ENCODE measurements at places on chromosomes 2 and 18. TPM values are rescaled to one million over a fixed set of nuclear protein-coding genes. Genes with fewer than 3 reads are reported as not detected.
A peak's percentile ranks its signal among the peaks of the same experiment; 100 is the strongest.

GRCh38 chr18:75818383-75818782 is 390.9 kb upstream of the SMIM21 start:
- no peak for DNase-seq

GRCh38 chr2:70873541-70873940 is 37.9 kb upstream of the CD207 start:
- no peak for DNase-seq

- peak; percentile 77 for DNase-seq
Observed at GRCh38 chr2:238098901-238099713, 1.0 kb upstream of the ESPNL start.

GRCh38 chr2:163646687-163647086 is 89.1 kb downstream of the FIGN start:
- no peak for DNase-seq

DNA sequence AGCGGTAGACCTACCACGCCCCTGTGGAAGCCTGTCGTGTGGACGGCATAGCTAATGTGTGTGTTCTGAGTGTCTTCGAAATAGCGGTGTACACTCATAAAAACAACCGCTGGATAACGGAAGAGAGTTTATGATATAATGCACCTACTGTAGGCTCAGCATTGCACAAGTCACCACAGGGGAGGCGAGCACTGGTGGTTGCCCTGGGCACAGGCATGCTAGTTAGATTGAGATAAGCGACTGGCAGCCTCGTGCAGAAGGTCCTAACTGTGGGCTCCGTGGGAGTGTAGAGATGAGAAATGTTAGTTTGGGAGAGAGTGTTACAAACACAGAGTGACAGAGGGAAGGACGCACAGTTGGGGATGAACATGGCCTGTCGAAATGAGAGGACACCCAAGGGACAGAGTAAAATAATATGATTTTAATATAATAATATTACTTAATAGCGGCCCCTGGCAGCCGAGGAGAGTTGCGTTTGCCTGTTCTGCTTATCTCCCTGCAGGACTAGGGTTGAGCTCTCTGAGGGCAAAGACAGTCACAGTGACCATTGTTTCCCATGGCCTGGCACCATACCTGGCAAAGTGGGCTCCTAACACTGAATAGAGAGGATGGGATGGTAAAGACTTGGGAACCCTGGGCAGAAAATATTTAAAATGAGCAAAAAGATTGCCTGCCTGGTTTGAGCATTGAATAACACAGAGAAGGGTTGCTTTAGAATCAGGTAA is 204.2 kb downstream of the GBX2 start:
- no peak for DNase-seq

DNA sequence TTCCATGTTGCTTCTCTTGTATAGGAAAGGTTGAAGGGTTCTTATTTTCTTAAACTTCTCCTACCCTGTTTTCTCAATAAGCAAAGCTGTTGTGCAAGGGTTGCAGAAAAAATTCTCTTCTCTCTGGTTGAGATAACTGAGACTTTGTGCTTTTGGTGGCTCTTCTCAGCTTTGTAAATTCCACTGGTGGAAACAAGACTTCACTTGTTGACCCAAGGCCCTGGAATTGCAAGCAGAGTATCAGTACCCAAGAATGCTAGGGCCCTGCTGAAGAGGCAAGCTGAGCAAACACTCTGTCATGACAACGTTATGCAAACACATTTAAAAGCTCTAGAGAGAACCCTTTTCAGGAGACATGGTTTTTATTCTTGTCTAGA is 294.7 kb upstream of the EPAS1 start:
- DNase-seq = no peak

- DNase-seq = no peak
Observed at GRCh38 chr2:177641331-177641730, 248.8 kb downstream of the AGPS start.

DNA sequence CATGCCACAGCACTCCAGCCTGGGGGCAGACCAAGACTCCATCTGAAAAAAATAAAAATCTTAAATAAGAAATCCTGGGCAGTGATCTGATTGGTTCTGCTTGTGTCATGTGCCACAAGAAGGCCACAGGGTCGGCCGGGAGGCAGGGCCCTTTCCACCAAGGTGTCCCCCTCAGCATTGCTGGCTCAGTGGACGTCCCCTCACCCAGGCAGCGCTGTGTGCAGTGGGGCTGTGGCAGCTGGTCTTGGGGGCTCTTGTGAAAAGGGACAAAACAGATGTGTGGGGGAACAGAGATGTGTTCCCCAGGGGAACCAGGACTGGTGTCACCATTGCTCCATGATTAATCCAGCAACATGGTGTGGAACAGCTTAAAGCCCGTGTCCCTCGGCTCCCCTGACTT is 60.5 kb downstream of the HS6ST1 start:
- peak; percentile 72 for DNase-seq

- DNase-seq = no peak
Observed at GRCh38 chr2:143704451-143705106, 575.4 kb downstream of the ARHGAP15 start.

DNA sequence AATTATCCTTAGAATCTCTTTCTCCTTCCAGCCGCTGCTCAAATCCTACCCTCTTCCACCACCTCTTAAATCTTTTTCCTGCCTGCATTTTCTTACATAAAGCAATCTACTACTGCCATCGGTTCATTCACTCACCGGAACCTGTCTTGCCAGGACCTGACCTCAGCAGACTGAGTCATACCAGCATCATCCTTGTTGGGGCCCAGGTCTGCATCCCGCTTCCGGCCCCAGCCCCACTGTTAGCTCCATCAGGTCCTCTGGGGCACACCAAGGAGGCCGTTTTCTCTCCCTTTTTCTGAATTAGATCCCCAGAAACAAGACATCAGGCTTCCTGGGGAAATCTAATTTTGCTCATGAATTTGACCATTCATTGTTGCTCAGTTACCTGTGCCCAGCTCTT is 42.7 kb upstream of the TGFA start:
- no peak for DNase-seq

DNA sequence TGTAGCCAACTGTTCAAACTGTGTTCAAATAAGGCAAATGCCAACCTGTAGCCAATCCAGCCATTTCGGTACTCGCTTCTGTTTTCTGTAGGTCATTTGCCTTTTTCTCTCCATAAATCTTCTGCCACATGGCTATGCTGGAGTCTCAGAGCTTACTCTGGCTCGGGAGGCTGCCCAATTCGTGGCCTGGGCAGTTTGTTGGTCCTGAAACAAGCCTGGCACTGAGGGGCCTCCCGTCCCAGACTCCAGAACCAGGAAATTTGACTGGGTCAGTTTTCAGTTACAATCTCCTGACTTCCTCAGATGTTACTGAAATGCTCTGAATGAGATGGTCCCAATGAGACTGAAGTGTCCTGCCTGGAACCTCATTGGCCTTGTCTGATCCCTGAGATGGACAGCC is 120.8 kb upstream of the NPAS2 start:
- DNase-seq = peak; percentile 36

DNA sequence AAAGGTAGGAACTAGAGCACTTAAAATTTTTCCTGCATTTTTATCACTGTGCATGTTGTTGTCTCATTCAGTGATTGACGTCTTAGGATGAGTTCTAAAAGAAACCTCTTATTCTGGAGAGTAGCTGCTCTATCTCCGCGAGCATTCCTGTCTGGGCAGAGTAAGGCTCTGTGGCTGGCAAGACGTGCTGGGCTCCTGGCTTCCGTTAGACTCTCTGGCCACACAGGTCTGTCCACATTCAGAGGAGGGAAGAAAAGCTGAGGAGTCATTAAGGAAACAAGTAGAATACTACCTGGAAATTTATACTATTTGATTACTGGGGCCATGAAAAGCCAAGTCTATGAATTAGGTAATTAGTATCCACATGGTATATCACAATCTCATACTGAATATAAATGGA is 138.0 kb upstream of the DNMT3A start:
- DNase-seq = no peak

DNA sequence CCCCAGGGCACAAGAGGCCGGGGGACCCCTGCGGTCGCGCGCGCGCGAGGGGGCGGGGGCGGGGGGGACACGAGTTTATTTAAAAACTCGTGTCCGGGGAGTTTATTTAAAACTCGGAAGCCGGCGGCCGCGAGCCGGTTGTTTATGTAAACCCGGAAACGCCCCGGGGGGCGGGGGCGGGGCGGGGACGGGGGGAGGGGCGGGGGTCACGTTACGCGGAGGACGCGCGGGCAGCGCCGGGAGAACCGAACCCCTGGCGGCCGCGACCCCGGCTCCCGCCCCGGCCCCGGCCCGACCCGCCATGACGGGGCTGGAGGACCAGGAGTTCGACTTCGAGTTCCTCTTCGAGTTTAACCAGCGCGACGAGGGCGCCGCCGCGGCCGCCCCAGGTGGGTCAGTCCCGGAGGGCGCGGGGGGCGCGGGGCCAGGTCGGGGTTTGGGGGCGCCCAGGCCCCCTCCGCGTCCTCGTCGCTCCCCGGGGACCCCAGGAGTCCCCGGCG is 4.4 kb downstream of the NFATC1 start:
- no peak for DNase-seq

DNA sequence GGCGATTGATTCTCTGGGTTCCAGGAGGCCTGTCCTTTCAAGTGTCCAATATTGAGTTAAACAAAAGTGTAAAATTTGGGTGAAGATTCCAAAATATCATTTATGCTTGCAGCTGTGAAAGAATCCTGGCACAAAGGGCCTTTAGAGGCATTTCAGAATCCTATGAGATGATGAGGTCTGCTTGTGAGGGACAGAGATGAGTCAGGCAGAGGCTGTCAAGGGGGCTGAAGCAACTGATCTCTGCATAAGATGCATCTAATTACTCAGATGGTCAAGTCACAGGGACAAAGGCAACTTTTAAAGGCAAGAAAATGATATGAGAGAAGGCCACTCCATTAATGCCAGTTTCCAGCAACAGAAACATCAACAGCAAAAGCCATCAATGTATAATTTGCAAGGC is 78.8 kb downstream of the FHOD3 start:
- no peak for DNase-seq

- peak; percentile 65 for DNase-seq
Observed at GRCh38 chr2:98532756-98533155, 75.6 kb downstream of the COA5 start.

- DNase-seq = no peak
Observed at GRCh38 chr2:41847744-41848441, 199.9 kb upstream of the PKDCC start.

CLEC4F gene
- total RNA-seq = not detected

SYT4 gene
- total RNA-seq = not detected

SEPTIN2 gene
- 547 TPM for total RNA-seq

HOXD8 gene
- total RNA-seq = not detected

IL37 gene
- not detected for total RNA-seq

PCARE gene
- not detected for total RNA-seq

HEATR5B gene
- total RNA-seq = 19.0 TPM

Measured in osteocyte (in vitro differentiated cells).